Temporal lobe (tissue), 4 donors: ENCODE measurements at places on chromosomes 6 and 20. TPM values are rescaled to one million over a fixed set of nuclear protein-coding genes. Genes with fewer than 3 reads are reported as not detected.

BHLHE23 gene
- total RNA-seq, result 0.25 TPM

MCHR2 gene
- 7.9 TPM for total RNA-seq

OR2H2 gene
- not detected for total RNA-seq

IRAK1BP1 gene
- total RNA-seq, result 15.0 TPM

OGFRL1 gene
- total RNA-seq, result 23.8 TPM

WFDC5 gene
- total RNA-seq, result not detected

BTNL2 gene
- total RNA-seq, result not detected

OR12D3 gene
- not detected for total RNA-seq
